ENCODE measurements at places on chromosomes 1 and 21.

DNA sequence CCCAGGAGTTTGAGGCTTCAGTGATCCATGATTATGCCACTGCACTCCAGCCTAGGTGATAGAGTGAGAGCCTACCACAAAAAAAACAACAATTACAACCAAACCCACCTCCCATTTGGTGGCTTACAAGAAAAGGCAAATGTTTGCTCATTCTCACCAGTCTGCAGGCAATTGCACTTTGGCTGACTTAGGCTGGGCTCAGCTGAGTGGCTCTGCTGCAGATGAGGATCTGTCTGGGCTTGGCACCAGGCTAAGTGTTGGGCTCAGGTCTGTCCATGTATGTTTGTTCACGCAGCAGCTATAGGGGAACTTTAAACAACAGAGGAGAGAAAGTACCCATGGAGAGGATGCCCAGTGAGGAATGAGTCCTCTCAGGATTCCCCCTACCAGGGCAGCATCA, 28.0 kb upstream of the COA6 start:
- DNase-seq = no peak

- no peak for DNase-seq
These were observed 79.9 kb downstream of the CLIC4 start for GRCh38 chr1:24825174-24825573.

- no peak for DNase-seq
These were observed 121.3 kb upstream of the C1orf174 start for GRCh38 chr1:4021136-4021973.

GRCh38 chr1:207362962-207363860, 41.7 kb downstream of the CD55 start:
- peak; percentile 7 for DNase-seq
